ENCODE measurements at places on chromosomes 13 and 19.

GRCh38 chr13:67557642-67558241 is 327.6 kb upstream of the PCDH9 start:
- no peaks in the 10 kb centered on the region for H3K4me1 ChIP-seq
- H3K36me3 ChIP-seq: no peaks in the 10 kb centered on the region
- no peak overlapping the region for H3K27ac ChIP-seq
- H3K27me3 ChIP-seq: no peaks in the 10 kb centered on the region
- no peak for DNase-seq
- no peak overlapping the region for H3K4me3 ChIP-seq

DNA sequence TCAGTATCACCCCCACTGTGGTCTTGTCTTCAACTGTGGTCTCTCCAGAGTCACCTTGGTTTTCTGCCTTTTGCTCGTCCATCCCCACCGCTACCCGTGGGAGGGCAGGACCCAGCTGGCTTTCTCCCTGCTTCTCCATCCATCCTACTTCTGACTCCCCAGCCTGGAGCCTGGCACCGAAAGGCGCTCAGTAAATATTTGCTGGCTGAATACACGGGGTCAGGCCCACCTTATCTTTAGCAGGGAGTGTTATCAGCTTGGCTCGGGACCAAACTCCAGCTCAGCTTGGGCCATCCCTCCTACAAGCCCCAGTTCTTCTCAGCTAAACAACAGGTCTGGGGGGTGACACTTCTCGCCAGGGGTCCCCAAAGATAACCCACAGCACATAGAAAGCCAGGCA is 62.0 kb upstream of the KLF2 start:
- peak overlapping the region; percentile 79 for H3K27ac ChIP-seq
- H3K27me3 ChIP-seq: no peaks in the 10 kb centered on the region
- no peak overlapping the region for H3K4me3 ChIP-seq
- H3K4me1 ChIP-seq: peaks cover 24% of the 10 kb centered on the region
- no peaks in the 10 kb centered on the region for H3K36me3 ChIP-seq
- peak; percentile 94 for DNase-seq

- DNase-seq: no peak
- peaks cover 15% of the 10 kb centered on the region for H3K36me3 ChIP-seq
- H3K27ac ChIP-seq: peak overlapping the region; percentile 16
- no peaks in the 10 kb centered on the region for H3K27me3 ChIP-seq
- peaks cover 79% of the 10 kb centered on the region for H3K4me1 ChIP-seq
- no peak overlapping the region for H3K4me3 ChIP-seq
Observed at GRCh38 chr19:10761443-10762250, 43.8 kb downstream of the DNM2 start.

DNA sequence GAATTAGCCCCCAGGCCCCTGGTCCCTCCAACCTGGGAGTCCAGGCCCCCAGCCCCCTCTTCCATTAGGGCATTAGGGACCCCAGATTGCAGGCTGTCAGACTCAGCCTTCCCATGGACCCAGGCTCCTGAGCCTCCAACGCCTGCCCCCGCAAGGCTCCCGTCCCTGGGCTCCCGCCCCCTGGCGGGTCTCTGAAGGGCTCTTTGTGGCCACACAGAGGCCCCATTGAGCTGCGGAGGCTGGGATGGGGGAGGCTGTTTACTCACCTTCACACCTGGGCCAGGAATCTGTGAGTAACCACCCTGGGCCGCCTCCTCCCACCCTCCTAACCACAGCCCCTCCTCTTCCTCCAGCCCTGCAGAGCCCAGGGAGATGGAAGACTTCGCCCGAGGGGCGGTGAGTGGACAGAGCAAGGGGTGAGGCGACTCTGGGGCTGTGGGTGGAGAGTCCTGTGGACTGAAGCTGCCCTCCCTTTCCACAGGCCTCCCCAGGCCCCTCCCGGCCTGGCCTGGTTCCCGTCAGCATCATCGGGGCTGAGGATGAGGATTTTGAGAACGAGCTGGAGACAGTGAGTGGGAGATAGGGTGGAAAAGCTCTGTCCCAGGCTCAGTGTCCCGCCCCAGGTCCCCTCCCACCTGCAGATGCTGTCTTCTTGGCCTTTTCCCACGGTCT is 4.9 kb downstream of the ARHGEF1 start:
- peaks cover 51% of the 10 kb centered on the region for H3K4me1 ChIP-seq
- H3K4me3 ChIP-seq: peak overlapping the region; percentile 24
- H3K36me3 ChIP-seq: peaks cover 50% of the 10 kb centered on the region

GRCh38 chr19:10543420-10544241 is at the start of gene ATG4D:
ATG4D (plus strand) TSS chr19:10543904; CDS start chr19:10544091, 187 bp downstream.
- peak; percentile 96 for DNase-seq
- H3K27me3 ChIP-seq: no peaks in the 10 kb centered on the region
- peaks cover 21% of the 10 kb centered on the region for H3K4me1 ChIP-seq
- peak within 1 kb of the TSS; percentile 93 for H3K4me3 ChIP-seq
- peak within 1 kb of the TSS; percentile 91 for H3K27ac ChIP-seq

- DNase-seq: no peak
- H3K27me3 ChIP-seq: no peaks in the 10 kb centered on the region
- no peaks in the 10 kb centered on the region for H3K4me1 ChIP-seq
- H3K36me3 ChIP-seq: no peaks in the 10 kb centered on the region
- no peak overlapping the region for H3K4me3 ChIP-seq
Observed at GRCh38 chr19:23321953-23322549, 71.9 kb upstream of the ZNF724 start.

DNA sequence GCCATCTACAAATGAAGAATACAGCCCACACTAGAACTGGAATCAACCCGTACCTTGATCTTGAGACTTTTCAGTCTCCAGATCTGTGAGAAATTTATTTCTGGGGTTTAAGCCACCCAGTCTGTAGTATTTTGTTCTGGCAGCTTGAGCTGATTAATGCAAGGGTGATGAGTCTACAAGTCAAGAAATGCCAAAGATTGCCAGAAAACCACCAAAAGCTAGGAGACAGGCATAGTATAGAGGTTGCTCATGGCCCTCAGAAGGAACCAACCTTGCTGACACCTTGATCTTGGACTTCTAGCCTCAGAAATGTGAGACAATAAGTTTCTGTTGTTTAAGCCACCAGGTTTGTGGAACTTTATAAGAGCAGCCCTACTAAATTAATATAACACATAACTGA is 428.2 kb upstream of the KLF12 start:
- no peaks in the 10 kb centered on the region for H3K27me3 ChIP-seq
- no peaks in the 10 kb centered on the region for H3K4me1 ChIP-seq
- no peak overlapping the region for H3K27ac ChIP-seq
- no peaks in the 10 kb centered on the region for H3K36me3 ChIP-seq

DNA sequence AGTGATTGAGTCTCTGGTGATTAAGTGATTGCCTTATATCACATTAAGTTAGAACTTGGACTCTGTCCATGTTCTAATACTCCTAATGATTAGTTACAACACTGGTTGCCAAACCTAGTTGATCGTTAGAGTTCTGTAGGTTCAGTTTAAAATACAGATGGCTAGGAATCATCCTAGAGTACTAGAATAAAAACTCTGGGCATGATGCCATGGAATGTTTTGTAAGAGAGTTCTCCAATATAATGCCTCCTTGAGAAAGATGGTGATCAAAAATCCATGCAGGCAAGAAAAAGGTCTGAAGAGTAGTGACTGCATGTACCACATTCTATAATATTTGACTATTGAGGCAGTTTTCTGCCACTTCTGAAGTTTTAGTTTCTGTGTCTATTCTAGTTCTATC is 176.3 kb downstream of the GPC5 start:
- H3K27ac ChIP-seq: no peak overlapping the region
- no peaks in the 10 kb centered on the region for H3K4me1 ChIP-seq
- H3K36me3 ChIP-seq: no peaks in the 10 kb centered on the region

GRCh38 chr19:33282036-33282671 is 20.2 kb downstream of the CEBPA start:
- no peaks in the 10 kb centered on the region for H3K27me3 ChIP-seq
- H3K4me3 ChIP-seq: no peak overlapping the region
- H3K4me1 ChIP-seq: peaks cover 48% of the 10 kb centered on the region
- no peak for DNase-seq

GRCh38 chr19:3163230-3163886 is 15.2 kb upstream of the S1PR4 start:
- H3K27me3 ChIP-seq: no peaks in the 10 kb centered on the region
- no peaks in the 10 kb centered on the region for H3K36me3 ChIP-seq
- H3K27ac ChIP-seq: no peak overlapping the region
- H3K4me1 ChIP-seq: peaks cover 12% of the 10 kb centered on the region
- H3K4me3 ChIP-seq: no peak overlapping the region

DNA sequence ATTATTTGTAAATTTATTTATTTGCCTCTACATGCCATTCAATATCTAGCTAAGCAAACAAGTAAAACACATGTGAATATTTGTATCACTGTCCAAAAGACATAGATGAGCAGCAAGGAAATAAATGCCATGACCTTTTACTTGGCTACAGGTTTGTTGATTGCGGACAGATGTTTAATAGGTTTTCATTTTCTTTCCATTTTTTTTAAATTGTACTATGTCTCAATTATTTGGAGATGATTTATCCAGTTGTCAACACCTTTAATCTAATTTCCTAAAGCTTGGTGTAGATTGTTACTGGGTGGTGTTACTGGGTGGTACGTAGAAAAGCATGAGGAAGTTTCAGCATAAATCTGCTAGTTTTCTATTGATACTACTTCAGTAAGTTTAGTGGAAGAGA is 560.6 kb upstream of the SPRY2 start:
- DNase-seq: no peak
- H3K4me3 ChIP-seq: no peak overlapping the region
- no peaks in the 10 kb centered on the region for H3K36me3 ChIP-seq
- H3K27me3 ChIP-seq: no peaks in the 10 kb centered on the region
- no peak overlapping the region for H3K27ac ChIP-seq
- H3K4me1 ChIP-seq: no peaks in the 10 kb centered on the region

DNA sequence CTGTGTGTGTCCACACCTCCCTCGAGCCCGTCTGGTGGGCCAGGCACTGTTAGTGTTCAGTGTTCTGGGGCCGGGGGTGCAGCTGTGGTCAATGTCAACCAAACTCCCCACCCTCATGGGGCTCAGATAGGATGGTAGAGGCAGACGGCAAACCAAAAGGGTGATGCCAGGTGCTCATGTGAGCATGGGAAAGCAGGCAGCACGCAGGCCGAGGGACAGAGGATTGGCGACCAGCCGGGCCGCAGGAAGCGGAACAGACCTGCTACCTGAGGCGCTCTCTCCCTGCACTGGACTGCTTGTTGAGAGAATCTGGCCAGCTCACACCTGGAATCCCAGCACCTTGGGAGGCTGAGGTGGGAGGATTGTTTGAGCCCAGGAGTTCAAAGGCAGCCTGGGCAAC is 29.1 kb downstream of the DHX34 start:
- peaks cover 70% of the 10 kb centered on the region for H3K36me3 ChIP-seq
- no peak for DNase-seq
- H3K27me3 ChIP-seq: no peaks in the 10 kb centered on the region
- peaks cover 4% of the 10 kb centered on the region for H3K4me1 ChIP-seq
- no peak overlapping the region for H3K4me3 ChIP-seq

GRCh38 chr13:111322001-111322915 is 1.8 kb downstream of the TEX29 start:
- H3K4me1 ChIP-seq: no peaks in the 10 kb centered on the region
- H3K27me3 ChIP-seq: no peaks in the 10 kb centered on the region
- no peaks in the 10 kb centered on the region for H3K36me3 ChIP-seq
- H3K4me3 ChIP-seq: no peak overlapping the region
- DNase-seq: peak; percentile 17

DNA sequence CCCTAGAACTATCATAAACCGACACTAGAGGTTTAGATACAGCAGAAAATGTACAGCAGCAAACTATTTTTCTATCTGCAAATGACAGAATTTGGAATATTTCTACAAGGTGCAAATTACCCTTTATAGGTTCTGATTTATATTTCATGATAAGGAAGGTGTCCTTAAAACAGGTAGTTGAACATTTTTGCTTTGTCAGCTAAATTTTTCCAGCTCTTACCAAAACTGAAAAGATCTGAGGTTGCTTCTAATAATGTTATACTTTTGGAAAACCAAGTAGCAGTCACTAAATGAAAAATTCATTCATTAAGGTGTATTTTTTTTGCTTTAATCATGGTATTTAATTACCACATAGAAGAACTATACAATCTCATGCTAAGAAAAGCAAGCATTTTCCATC is 9.0 kb downstream of the SHISA2 start:
- H3K27me3 ChIP-seq: peaks cover 16% of the 10 kb centered on the region
- DNase-seq: no peak
- H3K4me1 ChIP-seq: no peaks in the 10 kb centered on the region
- H3K27ac ChIP-seq: no peak overlapping the region
- H3K4me3 ChIP-seq: no peak overlapping the region
- H3K36me3 ChIP-seq: no peaks in the 10 kb centered on the region

DNA sequence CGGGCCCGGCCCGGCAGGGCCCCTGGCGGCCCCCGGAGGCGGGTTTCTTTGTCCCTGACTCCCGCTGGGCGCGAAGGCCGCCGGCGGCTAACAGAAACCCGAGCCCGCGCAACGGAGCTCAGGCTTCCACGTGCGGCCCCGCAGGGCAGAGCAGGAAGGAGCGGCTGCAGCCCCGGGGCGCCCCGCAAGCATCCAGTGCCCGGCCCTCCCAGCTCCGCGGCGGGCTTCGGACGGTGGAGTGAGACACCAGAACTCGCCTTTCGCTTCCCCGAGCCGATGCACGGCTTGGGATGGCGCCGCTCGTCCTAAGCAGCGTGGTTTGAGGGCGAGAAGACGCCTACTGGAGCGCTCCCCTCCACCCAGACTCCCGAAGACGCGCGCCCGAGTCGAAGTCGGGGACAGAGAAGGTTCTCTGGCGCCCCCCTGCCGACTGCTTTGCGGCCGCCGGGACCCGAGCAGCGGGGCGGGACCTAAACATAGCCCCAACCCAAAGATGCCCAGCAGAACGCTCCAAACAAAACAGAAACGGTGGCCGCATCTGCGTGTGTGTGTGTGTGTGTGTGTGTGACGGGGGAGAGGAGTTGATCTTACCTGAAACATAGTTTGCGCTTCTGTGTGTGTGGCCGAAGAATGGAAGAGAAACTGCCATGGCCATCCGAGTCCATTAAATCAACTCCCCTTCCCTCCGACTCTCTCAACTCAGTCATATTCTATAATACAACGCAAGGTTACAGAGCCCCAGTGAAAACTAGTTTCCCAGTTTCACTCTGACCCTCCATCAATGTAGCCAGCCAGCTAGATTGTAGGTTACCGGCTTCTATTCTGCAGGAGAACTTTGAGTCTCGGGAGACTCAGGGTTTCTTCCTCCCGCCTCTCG is 629 bp upstream of the FGF9 start:
- peak; percentile 48 for DNase-seq
- peaks cover 48% of the 10 kb centered on the region for H3K4me1 ChIP-seq
- no peaks in the 10 kb centered on the region for H3K36me3 ChIP-seq

- no peak for DNase-seq
- H3K27me3 ChIP-seq: no peaks in the 10 kb centered on the region
- H3K27ac ChIP-seq: no peak overlapping the region
- no peaks in the 10 kb centered on the region for H3K36me3 ChIP-seq
- H3K4me3 ChIP-seq: no peak overlapping the region
Observed at GRCh38 chr13:42378383-42378780, 106.4 kb downstream of the AKAP11 start.

- H3K4me3 ChIP-seq: no peak overlapping the region
- H3K27me3 ChIP-seq: no peaks in the 10 kb centered on the region
- no peaks in the 10 kb centered on the region for H3K36me3 ChIP-seq
- peak overlapping the region; percentile 42 for H3K27ac ChIP-seq
- peak; percentile 27 for DNase-seq
- peaks cover 18% of the 10 kb centered on the region for H3K4me1 ChIP-seq
Observed at GRCh38 chr13:30739761-30740642, 4.7 kb downstream of the ALOX5AP start.

GRCh38 chr13:32639502-32640105 is 53.4 kb downstream of the PDS5B start:
- no peaks in the 10 kb centered on the region for H3K36me3 ChIP-seq
- no peak overlapping the region for H3K4me3 ChIP-seq
- DNase-seq: peak; percentile 54
